ENCODE measurements at places on chromosomes 16 and 17.
A peak's percentile ranks its signal among the peaks of the same experiment; 100 is the strongest.

- no peak overlapping the region for H3K4me3 ChIP-seq
- H3K27me3 ChIP-seq: no peaks in the 10 kb centered on the region
- H3K4me1 ChIP-seq: no peaks in the 10 kb centered on the region
- no peak for DNase-seq
- no peak overlapping the region for H3K27ac ChIP-seq
Observed at GRCh38 chr17:12536472-12536871, 129.2 kb upstream of the MYOCD start.

- no peaks in the 10 kb centered on the region for H3K36me3 ChIP-seq
- H3K27ac ChIP-seq: no peak overlapping the region
- peaks cover 35% of the 10 kb centered on the region for H3K4me1 ChIP-seq
- no peaks in the 10 kb centered on the region for H3K27me3 ChIP-seq
Observed at GRCh38 chr17:17763136-17763535, 73.7 kb downstream of the SREBF1 start.

DNA sequence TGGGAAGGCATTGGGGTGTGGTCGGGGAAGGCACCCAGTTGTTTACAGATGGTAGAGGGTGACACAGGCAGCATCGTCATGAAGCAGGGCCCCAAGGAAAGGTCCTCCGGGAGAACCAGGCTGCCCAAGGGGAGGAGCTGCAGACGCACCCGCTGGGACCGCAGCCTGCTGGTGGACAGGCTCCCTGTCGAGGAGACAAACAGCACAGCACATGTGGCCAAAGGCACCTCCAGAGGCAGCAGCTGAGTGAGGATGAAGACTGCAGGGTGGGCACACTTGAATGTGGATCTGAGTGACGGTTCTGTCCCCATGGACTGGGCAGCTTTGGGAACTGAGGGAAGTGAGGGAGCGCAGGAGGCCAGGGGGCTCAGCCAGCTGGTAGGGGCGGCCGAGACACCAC lies 12.4 kb downstream of the CHMP1A start:
- H3K4me1 ChIP-seq: peaks cover 7% of the 10 kb centered on the region
- DNase-seq: no peak
- peaks cover 25% of the 10 kb centered on the region for H3K36me3 ChIP-seq
- no peaks in the 10 kb centered on the region for H3K27me3 ChIP-seq

- H3K27me3 ChIP-seq: peaks cover 44% of the 10 kb centered on the region
- H3K4me1 ChIP-seq: no peaks in the 10 kb centered on the region
- no peak overlapping the region for H3K27ac ChIP-seq
- DNase-seq: no peak
- no peak overlapping the region for H3K4me3 ChIP-seq
Observed at GRCh38 chr17:40696651-40697072, 6.9 kb downstream of the KRT24 start.

DNA sequence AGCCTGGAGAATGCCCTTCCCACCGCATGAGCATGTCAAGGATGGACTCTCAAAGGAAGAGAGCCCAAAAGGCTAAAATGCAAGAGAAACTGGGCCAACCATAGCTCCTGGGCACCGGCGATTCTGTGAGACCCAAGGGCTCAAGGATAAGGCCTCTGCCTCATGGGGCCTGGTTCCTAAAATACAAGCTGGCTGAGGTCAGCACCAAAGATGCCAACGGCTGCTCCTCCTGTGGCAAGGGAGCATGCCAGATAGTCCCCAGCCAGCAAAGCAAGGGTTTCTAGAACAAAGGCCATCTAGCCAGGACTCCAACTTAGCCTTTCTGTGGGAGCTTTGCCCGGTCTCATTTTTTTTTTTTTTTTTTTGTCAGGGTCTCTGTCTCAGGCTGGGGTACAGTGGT lies 20.1 kb downstream of the GPRC5B start:
- no peaks in the 10 kb centered on the region for H3K36me3 ChIP-seq
- H3K27me3 ChIP-seq: no peaks in the 10 kb centered on the region
- H3K4me3 ChIP-seq: no peak overlapping the region
- H3K27ac ChIP-seq: no peak overlapping the region
- H3K4me1 ChIP-seq: no peaks in the 10 kb centered on the region

- H3K4me1 ChIP-seq: peaks cover 35% of the 10 kb centered on the region
- H3K27ac ChIP-seq: peak overlapping the region; percentile 47
- H3K4me3 ChIP-seq: peak overlapping the region; percentile 87
Observed at GRCh38 chr16:29975811-29976511, 2.3 kb downstream of the TAOK2 start.

- DNase-seq: no peak
- H3K27me3 ChIP-seq: peaks cover 71% of the 10 kb centered on the region
- H3K27ac ChIP-seq: no peak overlapping the region
- H3K36me3 ChIP-seq: no peaks in the 10 kb centered on the region
- no peak overlapping the region for H3K4me3 ChIP-seq
Observed at GRCh38 chr17:8059131-8059530, 20.3 kb downstream of the ALOX15B start.

- DNase-seq: no peak
- H3K27ac ChIP-seq: no peak overlapping the region
- H3K27me3 ChIP-seq: no peaks in the 10 kb centered on the region
- peaks cover 22% of the 10 kb centered on the region for H3K36me3 ChIP-seq
Observed at GRCh38 chr17:44417553-44417952, 28.1 kb upstream of the ITGA2B start.

- H3K36me3 ChIP-seq: peaks cover 27% of the 10 kb centered on the region
- H3K27ac ChIP-seq: no peak overlapping the region
- DNase-seq: no peak
- no peaks in the 10 kb centered on the region for H3K27me3 ChIP-seq
- peaks cover 13% of the 10 kb centered on the region for H3K4me1 ChIP-seq
- no peak overlapping the region for H3K4me3 ChIP-seq
Observed at GRCh38 chr17:57619061-57619937, 125.8 kb downstream of the CCDC182 start.

DNA sequence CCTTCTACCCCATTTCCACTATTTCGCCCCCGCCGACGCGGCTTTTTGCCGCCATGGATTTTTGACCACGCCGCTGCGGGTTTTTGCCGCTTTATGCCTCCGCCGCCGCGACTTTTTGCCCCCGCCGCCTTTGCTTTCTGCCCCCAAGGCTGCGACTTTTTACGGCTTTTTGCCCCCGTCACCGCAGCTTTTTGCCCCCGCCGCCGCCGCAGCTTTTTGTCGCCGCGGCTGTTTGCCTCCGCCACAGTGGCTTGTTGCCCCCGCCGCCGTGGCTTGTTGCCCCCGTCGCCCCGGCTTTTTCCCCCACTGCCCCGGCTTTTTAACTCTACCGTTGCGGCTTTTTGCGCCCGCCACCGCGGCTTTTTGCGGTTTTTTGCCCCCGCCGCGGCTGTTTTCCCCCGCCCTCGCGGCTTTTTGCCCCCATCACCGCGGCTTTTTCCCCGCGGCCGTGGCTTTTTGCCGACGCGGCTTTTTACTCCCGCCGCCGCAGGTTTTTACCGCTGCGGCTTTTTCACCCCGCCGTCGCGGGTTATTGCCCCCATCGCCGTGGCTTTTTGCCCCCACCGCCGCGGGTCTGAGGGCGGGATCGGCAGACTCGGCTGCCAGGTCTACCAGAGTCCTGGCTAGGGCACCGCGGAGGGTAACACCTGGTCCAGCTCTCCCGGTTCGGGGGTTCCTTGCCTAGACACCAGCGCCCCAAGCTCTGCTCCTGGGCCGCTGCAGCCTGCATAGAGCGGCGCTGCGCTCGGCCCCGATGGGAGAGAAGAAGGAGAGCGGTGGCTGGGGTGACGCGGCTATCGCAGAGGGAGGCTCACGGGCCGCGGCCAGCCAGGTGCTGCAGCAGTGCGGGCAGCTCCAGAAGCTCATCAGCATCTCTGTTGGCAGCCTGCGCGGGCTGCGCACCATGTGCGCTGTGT lies 562.7 kb upstream of the WSB1 start:
- DNase-seq: no peak
- H3K4me1 ChIP-seq: no peaks in the 10 kb centered on the region
- H3K27me3 ChIP-seq: no peaks in the 10 kb centered on the region
- H3K27ac ChIP-seq: no peak overlapping the region
- H3K36me3 ChIP-seq: peaks cover 3% of the 10 kb centered on the region
- no peak overlapping the region for H3K4me3 ChIP-seq

- no peak overlapping the region for H3K27ac ChIP-seq
- no peak overlapping the region for H3K4me3 ChIP-seq
- H3K27me3 ChIP-seq: no peaks in the 10 kb centered on the region
- DNase-seq: no peak
- no peaks in the 10 kb centered on the region for H3K4me1 ChIP-seq
Observed at GRCh38 chr16:76226011-76226410, 51.2 kb upstream of the CNTNAP4 start.

DNA sequence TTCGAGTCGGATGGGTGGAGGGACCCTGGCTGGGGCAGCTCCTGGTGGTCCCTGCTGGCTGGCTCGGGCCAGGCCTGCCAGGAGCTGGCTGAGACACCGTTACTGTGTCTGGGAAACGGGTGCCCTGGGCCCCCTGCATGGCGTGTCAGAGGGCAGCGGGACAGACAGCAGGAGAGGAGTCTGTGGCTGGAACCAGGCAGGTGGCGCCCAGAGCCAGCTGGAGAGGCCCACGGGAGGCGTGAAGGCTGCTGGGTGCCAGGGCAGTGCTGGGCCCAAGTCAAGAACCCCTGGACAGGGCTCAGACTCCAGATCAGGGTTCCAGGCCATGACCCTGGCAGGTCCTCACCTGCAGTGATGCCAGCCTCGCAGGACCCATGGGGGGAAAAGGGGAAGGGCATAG lies 16.6 kb downstream of the SOX8 start:
- H3K27ac ChIP-seq: peak overlapping the region; percentile 69
- H3K4me1 ChIP-seq: peaks cover 27% of the 10 kb centered on the region
- DNase-seq: no peak
- no peaks in the 10 kb centered on the region for H3K36me3 ChIP-seq
- H3K4me3 ChIP-seq: peak overlapping the region; percentile 48
- H3K27me3 ChIP-seq: peaks cover 23% of the 10 kb centered on the region

GRCh38 chr16:49200223-49200820 lies 81.3 kb downstream of the CBLN1 start:
- H3K4me1 ChIP-seq: no peaks in the 10 kb centered on the region
- no peak overlapping the region for H3K27ac ChIP-seq
- H3K27me3 ChIP-seq: no peaks in the 10 kb centered on the region
- H3K4me3 ChIP-seq: no peak overlapping the region
- DNase-seq: no peak

- peaks cover 18% of the 10 kb centered on the region for H3K4me1 ChIP-seq
- no peak overlapping the region for H3K27ac ChIP-seq
- no peak for DNase-seq
- no peak overlapping the region for H3K4me3 ChIP-seq
- H3K27me3 ChIP-seq: peaks cover 3% of the 10 kb centered on the region
- no peaks in the 10 kb centered on the region for H3K36me3 ChIP-seq
Observed at GRCh38 chr17:59464246-59464645, 101.2 kb upstream of the DHX40 start.

DNA sequence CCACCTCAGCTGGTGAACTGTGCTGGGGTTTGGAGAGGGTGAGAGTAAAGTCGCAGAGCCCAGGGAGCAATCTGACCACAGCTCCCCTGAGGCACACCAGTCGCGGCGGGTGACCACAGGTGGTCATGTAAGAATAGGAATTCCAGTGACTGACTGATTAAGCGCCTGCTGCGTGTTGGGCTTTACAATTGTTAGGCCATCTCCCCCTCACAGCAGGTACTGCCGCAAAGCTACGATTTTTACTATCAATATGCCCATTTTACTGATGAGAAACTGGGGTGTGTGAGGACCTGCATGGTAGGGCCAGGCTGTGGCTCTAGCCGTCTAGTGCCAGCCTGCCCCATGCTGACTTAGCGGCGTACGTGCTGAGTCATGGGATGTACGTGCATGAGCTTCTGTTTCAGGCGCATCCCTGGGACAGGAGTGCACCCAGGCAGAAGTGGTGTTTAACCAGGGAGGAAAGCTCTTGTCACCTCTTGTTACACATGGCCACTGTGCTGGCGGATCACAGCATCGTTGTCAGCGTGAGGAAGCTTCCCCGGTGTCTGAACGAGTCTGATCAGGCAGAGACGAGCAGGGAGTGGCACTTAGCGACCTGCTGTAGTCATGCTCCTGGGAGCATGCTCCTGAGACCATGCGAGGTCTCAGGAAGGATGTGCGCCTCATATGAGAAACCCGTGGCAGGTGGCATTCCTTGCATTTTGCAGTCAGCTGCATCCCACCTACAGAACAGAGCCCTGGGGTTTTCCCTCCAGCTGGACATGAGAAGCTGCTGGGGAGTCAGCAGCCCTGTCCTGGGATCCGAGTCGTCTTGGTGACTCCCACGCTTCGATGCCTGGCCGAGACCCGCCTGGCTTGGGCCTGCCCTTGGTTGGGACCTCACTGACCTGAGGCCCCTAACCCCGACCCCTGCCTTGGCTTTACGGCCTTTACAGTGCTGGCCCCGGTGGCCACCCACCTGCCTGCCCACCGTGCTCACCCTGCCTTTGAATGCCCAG lies 163.7 kb upstream of the CHMP6 start:
- peaks cover 45% of the 10 kb centered on the region for H3K36me3 ChIP-seq
- H3K4me3 ChIP-seq: no peak overlapping the region
- no peaks in the 10 kb centered on the region for H3K27me3 ChIP-seq
- peaks cover 72% of the 10 kb centered on the region for H3K4me1 ChIP-seq
- peak overlapping the region; percentile 88 for H3K27ac ChIP-seq

DNA sequence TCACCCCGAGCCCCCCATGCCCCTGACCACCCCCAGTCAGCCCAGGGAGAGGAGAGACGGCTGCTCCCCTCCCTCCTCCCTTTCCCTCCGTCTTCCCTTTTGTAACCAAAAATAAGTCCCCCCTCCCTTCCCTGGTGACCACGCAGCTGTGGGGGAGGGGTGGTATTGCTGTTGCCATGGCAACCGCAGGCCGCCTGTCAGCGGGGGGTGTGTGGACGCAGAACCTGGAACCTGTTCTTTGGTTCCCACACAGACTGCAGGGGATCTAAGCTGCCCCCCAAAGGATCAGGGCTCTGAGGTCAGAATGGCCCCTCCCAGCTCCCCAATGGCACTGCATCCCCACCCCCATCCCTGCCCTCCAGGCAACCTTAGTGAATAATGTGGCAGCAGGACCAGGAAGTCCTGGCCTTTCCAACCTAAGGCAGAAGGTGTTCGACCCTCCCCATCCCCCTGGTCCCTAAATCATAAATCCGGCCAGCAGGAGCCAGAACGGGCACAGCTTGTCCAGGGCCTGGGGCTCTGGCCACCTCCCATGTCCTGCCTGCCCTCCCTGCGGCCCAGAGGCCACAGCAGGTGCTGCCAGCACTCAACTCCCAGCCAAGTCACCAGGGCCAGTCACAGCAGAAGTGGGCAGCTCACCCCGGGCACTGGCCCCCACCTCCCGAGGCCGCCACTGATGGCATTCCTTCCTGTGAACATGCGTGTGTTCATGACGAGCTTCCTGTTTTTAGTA lies 12.0 kb downstream of the CA4 start:
- no peak overlapping the region for H3K4me3 ChIP-seq
- H3K36me3 ChIP-seq: no peaks in the 10 kb centered on the region
- peaks cover 9% of the 10 kb centered on the region for H3K27me3 ChIP-seq
- no peak overlapping the region for H3K27ac ChIP-seq
- peaks cover 12% of the 10 kb centered on the region for H3K4me1 ChIP-seq
- no peak for DNase-seq

GRCh38 chr17:79939755-79940458 lies 95.8 kb downstream of the TBC1D16 start:
- H3K4me1 ChIP-seq: peaks cover 8% of the 10 kb centered on the region
- H3K27ac ChIP-seq: no peak overlapping the region
- peaks cover 7% of the 10 kb centered on the region for H3K27me3 ChIP-seq
- H3K4me3 ChIP-seq: no peak overlapping the region
- no peaks in the 10 kb centered on the region for H3K36me3 ChIP-seq
